ENCODE measurements at places on chromosomes 16 and 17.

DNA sequence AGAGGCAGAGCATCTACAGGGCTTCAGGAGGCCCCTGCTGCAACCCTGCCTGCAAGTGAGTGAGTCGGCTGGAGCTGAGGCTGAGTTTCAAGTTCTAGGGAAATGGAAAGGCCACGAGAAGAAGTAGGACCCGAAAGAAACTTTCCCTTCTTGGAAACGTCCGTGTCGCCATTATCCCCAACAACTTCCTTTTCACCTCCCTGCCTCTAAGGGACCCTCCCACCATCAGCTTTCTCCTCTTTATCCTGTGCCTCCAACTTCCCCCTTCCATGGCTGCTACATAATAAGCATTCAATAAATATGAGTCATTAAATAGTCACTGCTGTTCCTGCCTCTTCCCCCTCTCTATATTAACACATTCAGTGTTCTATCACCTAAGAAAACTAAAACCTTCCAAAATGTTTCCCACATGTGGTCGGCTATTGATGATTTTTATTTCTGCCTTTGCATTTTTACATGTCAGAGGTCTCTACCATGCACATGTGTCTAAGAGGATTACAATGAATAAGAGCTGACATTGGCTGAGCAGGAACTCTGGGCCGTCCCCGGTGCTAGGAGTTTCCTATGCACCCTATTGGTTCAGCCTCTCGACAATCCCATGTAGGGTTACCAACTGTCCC lies 115.9 kb upstream of the TNRC6C start:
- peaks cover 10% of the 10 kb centered on the region for H3K4me1 ChIP-seq
- no peak overlapping the region for H3K27ac ChIP-seq
- no peaks in the 10 kb centered on the region for H3K36me3 ChIP-seq
- no peak for DNase-seq
- no peak overlapping the region for H3K4me3 ChIP-seq
- H3K27me3 ChIP-seq, result peaks cover 3% of the 10 kb centered on the region

- peak overlapping the region; percentile 94 for H3K27ac ChIP-seq
- peaks cover 7% of the 10 kb centered on the region for H3K36me3 ChIP-seq
- H3K27me3 ChIP-seq, result no peaks in the 10 kb centered on the region
- peak overlapping the region; percentile 33 for H3K4me3 ChIP-seq
- no peak for DNase-seq
- peaks cover 14% of the 10 kb centered on the region for H3K4me1 ChIP-seq
Observed at GRCh38 chr17:64081802-64082799, 47.8 kb downstream of the ERN1 start.

DNA sequence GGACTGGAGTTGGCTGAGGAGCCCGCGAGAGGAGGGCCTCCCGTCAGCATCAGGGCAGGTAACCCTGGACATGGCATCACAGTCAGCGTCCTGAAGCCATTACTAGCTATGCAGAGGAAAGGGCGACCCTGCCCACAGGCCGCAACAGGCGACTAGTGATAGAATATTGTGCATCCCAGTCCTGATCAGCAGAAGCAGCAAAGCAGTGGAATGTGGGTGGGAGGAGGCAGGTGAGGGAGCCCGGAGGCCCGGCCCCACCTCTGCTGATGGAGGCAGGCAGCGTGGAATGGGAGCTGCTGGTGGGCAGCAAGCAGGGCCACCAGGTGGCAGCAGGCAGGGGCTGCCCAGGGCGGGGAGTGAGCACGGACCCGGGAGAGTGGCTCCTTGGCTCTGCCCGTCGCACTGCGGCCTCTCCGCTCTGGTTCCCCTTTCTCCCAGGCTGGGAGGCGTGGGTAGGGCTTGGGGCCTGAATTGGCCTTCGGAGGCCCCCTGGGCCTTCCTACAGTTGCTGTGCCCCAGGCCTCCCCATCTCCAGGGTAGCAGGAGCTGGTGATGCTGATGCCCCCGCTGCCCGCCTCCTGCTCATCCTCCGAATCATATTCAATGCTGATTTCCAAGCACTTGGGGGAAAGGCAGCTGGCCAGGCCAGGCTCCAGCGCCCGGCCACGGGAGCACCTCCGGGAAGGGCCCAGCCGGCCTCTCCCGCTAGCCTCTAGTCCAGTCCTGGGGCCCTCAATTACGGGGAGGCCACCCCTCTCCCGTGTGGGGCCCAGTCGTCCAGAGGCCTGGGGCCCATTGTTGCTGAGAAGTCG lies 20.2 kb downstream of the TSPOAP1 start:
- no peaks in the 10 kb centered on the region for H3K36me3 ChIP-seq
- no peaks in the 10 kb centered on the region for H3K4me1 ChIP-seq
- no peak overlapping the region for H3K27ac ChIP-seq
- peak; percentile 37 for DNase-seq

DNA sequence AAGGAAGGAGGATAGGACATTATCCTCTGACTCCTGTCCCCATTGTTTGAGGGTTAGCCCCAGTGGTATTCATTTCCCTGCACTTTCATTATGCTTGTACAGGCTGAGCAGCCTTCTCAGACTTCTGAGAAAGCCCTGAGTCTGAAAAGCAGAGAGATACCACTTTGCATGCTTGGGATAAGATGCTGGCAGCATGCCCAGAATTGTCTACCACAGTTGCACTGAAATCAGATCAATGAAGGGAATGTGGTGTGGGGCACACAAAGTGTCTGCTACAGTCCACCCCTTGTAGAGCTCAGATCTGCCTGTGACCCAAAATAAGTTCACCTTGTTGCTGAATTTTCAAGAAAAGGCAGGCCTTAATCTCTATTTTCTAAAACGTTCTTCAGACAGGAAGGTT lies 160.6 kb downstream of the CCT6B start:
- H3K4me1 ChIP-seq, result no peaks in the 10 kb centered on the region
- no peak overlapping the region for H3K4me3 ChIP-seq
- no peaks in the 10 kb centered on the region for H3K36me3 ChIP-seq
- DNase-seq, result no peak
- H3K27ac ChIP-seq, result no peak overlapping the region
- H3K27me3 ChIP-seq, result peaks cover 15% of the 10 kb centered on the region

- peaks cover 19% of the 10 kb centered on the region for H3K4me1 ChIP-seq
- H3K27ac ChIP-seq, result peak overlapping the region; percentile 86
- peak overlapping the region; percentile 91 for H3K4me3 ChIP-seq
- DNase-seq, result no peak
Observed at GRCh38 chr17:41813152-41813680, 412 bp downstream of the FKBP10 start.

DNA sequence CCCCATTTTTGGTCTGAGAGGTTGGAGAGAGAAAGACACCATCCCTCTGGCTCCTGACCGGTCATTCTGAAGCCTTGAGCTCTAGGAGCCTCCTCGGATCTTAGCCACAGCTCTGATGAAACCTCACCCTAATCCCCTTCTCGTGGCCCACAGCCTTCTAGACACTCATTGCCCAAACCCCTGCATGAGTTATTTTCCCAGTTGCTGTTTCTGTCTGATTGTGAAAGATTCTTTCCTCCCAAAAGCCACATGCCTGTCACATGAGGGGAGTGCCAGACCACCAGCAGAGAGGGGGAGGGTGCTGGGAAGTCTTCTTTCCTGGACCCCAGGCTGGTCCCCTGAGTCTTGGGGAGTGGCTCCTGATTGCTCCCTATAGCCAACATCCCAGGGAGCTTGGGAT lies 17.6 kb upstream of the ABR start:
- peaks cover 47% of the 10 kb centered on the region for H3K27me3 ChIP-seq
- no peak for DNase-seq
- no peaks in the 10 kb centered on the region for H3K36me3 ChIP-seq

GRCh38 chr17:32206861-32207260 lies 58.8 kb upstream of the RHBDL3 start:
- no peak overlapping the region for H3K4me3 ChIP-seq
- no peak overlapping the region for H3K27ac ChIP-seq
- peaks cover 17% of the 10 kb centered on the region for H3K36me3 ChIP-seq

- peaks cover 1% of the 10 kb centered on the region for H3K36me3 ChIP-seq
- peaks cover 34% of the 10 kb centered on the region for H3K27me3 ChIP-seq
- DNase-seq, result no peak
- peak overlapping the region; percentile 87 for H3K4me3 ChIP-seq
- H3K27ac ChIP-seq, result peak overlapping the region; percentile 93
Observed at GRCh38 chr17:7715936-7716886, 1.3 kb upstream of the DNAH2 start.

DNA sequence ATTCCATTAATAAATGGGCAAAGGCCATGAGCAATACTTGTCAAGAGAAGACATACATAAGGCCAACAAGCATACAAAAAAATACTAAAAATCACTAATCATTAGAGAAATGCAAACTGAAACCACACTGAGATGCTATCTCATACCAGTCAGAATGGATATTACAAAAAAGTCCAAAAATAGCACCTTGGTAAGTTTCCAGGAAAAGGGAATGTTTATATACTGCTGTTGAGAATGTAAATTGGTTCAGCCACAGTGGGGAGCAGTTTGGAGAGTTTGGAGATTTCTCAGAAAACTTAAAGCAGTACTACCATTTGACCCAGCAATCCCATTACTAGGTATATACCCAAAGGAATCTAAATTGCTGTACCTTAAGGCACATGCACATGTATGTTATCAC lies 467.7 kb downstream of the CDH11 start:
- no peak for DNase-seq
- no peaks in the 10 kb centered on the region for H3K27me3 ChIP-seq
- H3K4me1 ChIP-seq, result no peaks in the 10 kb centered on the region
- no peak overlapping the region for H3K27ac ChIP-seq

DNA sequence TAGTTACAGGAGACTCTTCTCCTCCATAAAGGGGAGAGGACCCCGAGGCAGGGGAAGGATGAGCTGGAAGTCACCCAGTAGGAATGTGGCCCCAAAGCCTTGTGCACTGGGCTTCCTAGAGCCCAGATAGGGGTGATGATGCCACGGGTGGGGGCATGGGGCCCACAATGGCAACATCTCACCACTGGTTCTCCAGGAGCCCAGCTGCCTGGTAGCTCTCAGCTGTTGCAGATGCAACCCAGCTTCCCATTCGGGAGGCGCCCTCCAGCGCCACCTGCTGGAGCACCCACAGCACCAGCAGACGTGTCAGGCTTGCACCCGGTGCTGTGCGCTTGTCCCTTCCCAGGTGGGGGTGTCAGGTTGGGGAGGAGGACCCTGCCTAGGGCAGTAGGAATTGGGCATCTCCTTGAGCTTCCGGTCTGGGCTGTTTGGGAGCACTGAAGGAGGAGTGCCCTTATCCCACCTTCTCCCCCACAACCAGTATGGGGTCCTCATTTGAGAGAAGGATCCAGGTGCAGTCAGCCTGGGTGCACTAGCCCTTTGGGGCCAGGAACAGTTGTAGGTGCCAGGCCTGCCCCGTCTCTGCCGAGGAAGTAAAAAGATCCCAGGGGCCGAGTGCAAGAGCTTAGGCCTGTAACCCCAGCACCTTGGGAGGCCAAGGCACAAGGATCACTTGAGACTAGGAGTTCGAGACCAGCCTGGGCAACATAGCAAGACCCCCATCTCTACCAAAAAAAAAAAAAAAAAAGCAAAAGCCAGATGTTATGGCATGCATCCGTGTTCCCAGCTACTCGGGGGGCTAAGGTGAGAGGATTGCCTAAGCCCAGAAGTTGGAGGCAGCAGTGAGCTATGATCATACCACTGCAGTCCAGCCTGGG lies 14.4 kb downstream of the CDIPT start:
- H3K4me3 ChIP-seq, result no peak overlapping the region
- peaks cover 5% of the 10 kb centered on the region for H3K4me1 ChIP-seq
- H3K27me3 ChIP-seq, result no peaks in the 10 kb centered on the region
- peak; percentile 53 for DNase-seq
- H3K27ac ChIP-seq, result no peak overlapping the region

GRCh38 chr17:76088041-76088867 lies 9.3 kb downstream of the ZACN start:
- DNase-seq, result no peak
- H3K27me3 ChIP-seq, result no peaks in the 10 kb centered on the region
- no peak overlapping the region for H3K27ac ChIP-seq
- peaks cover 13% of the 10 kb centered on the region for H3K4me1 ChIP-seq

GRCh38 chr17:29112771-29113295 lies 67.4 kb downstream of the MYO18A start:
- peaks cover 5% of the 10 kb centered on the region for H3K36me3 ChIP-seq
- no peak for DNase-seq

GRCh38 chr16:79497606-79498350 lies 102.8 kb downstream of the MAF start:
- peaks cover 3% of the 10 kb centered on the region for H3K27me3 ChIP-seq
- no peak overlapping the region for H3K27ac ChIP-seq
- no peaks in the 10 kb centered on the region for H3K36me3 ChIP-seq

GRCh38 chr17:39700148-39700987 lies 504 bp downstream of the ERBB2 start:
- H3K27ac ChIP-seq, result peak overlapping the region; percentile 71
- peaks cover 1% of the 10 kb centered on the region for H3K36me3 ChIP-seq
- peaks cover 53% of the 10 kb centered on the region for H3K4me1 ChIP-seq
- DNase-seq, result peak; percentile 31

GRCh38 chr16:17328932-17329331 lies 141.8 kb downstream of the XYLT1 start:
- no peaks in the 10 kb centered on the region for H3K36me3 ChIP-seq
- no peak for DNase-seq

- H3K27ac ChIP-seq, result no peak overlapping the region
- DNase-seq, result peak; percentile 48
- H3K4me1 ChIP-seq, result peaks cover 18% of the 10 kb centered on the region
- no peak overlapping the region for H3K4me3 ChIP-seq
- no peaks in the 10 kb centered on the region for H3K36me3 ChIP-seq
- peaks cover 30% of the 10 kb centered on the region for H3K27me3 ChIP-seq
Observed at GRCh38 chr17:76547183-76547641, 7.4 kb downstream of the PRCD start.

Data from progenitor cell of endocrine pancreas (in vitro differentiated cells).